ENCODE measurements at places on chromosomes 5 and 9.

DNA sequence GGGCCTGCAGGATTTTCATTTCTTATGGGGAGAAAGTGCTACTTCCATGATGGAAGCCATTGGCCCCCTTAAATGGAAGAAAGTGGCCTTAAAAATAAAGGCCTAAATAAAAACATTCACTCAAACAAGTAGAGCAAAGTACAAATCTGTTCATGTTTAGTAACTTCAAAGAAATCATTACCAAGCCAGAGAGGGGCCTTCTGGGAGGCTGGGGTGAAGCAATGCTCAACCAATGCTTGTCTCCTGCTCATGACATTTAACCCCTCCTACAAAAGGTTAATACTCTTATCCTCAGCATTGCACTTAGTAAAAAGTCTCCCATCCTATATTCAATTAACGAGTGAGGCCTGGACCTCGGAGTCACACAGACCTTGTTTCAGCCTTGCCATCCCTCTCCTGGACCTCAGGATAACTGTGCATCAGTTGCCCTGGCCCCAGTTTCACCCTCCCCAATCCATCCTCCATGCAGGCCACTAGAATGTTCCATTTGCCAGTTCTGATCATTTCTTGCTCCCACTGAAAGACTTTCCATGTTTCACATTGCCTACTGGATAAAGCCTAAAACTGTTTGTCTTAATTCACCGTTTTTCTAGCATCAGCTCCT, 36.9 kb upstream of the ALDH1B1 start:
- no peak for DNase-seq

- no peak for DNase-seq
Observed at GRCh38 chr5:108386345-108387061, 4.6 kb upstream of the FBXL17 start.

GRCh38 chr9:117305454-117305853, 109.4 kb downstream of the ASTN2 start:
- no peak for DNase-seq

- DNase-seq: no peak
Observed at GRCh38 chr5:55502759-55503158, 32.0 kb downstream of the PLPP1 start.

DNA sequence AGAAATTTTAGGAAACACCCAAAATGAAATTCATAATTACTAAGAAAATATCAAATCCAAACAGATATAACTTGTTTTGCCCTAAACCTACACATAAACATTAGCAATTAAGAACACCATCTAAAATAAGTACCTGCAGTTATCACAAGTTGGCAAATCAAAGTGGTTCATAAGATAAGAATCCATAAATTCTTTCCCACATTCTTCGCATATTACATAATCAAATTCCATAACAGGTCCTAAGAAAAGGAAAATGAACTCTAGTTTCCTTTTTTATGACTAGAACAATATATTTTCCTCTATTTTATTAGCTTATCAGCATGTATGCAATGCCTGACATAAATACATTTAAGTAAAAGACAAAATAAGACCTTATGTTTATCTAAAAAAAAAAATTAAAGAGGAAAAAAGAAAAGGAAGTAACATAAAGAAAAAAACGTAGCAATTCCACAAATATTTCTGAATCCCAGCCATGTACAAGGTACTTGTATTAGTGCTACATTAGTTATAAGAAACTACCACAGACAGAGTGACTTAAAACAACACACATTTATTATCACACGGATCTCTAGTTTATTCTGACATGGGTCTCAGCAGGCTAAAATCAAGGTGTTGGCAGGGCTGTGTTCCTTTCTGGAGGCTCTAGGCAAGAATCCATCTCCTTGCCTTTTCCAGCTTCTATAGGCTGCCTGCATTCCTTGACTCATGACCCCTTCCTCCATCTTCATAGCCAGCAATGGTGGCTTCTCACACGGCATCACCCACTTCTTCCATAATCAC, 7.5 kb downstream of the XPA start:
- DNase-seq: no peak

DNA sequence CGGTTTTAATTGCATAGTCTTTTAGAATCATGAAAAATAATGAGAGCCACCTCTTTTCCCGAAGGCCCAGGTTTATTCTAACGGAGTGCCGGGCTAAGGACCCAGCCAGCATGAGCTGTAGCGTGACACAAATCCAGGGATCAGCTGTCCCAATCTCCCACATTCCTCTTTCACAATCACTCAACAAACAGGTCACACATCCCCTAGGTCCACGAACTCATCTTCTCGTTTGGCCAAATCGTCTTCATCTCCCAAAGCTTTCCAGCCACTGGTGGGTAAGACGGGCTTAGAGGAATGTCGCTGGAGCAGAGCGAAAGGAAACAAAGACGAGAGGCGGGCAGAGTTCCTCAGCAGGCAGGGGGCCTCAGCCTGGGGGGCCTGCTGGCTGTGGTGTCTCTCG, 55.5 kb upstream of the GOLPH3 start:
- DNase-seq: no peak
